ENCODE measurements at places on chromosomes 13 and 19. TPM values are rescaled to one million over a fixed set of nuclear protein-coding genes. Genes with fewer than 3 reads are reported as not detected.

DNA sequence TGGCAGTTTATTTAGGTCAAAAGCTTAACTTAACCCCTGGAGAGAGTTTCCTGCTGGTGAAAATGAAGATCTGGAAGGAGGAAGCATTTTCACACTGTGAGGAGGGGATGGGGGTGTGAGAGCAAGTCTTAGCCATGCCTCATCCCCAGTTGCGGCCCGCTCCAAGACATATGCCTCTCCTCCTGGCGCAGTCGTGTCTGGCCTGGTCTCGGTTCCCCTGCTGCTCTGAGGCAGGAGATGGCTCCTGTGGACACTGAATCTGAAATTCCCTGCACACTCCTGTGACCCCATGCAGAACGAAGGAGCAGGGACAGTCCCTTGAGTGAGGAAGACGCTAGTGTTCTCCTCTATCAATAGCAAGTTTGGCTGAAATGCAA, 360 bp upstream of the ZNF69 start:
- no peak for DNase-seq

DNA sequence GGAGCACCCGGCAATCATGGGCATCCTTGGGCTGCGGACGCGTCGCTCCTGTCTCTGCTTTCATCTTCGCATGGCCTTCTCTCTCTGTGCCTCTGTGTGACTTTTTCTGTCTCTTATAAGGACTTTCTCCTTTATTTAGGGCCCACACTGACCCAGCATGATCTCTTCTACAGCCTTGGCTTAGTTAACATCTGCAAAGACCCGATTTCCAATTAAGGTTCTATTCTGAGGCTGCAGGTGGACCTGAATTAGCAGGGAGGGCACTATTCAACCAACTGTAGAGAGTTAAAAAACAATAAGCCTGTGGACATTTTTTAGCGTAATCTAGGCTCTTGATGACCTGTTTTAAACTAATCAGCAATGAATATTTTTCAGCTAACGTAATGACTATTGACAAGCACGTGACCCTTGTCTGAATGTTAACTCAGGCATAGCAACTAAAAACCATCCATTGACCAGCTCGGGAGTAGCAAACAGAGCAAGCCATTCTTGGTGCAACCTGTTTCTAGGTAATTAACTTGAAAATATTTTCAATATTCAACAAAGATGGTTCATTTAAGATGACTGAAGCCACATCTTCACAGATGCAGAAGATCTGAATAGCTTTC, 15.2 kb downstream of the F10 start:
- DNase-seq = no peak

- no peak for DNase-seq
Measured at GRCh38 chr19:35845215-35846037, 6.9 kb downstream of the NPHS1 start.

Gene SNRPA
- 29.8 TPM for total RNA-seq

DNA sequence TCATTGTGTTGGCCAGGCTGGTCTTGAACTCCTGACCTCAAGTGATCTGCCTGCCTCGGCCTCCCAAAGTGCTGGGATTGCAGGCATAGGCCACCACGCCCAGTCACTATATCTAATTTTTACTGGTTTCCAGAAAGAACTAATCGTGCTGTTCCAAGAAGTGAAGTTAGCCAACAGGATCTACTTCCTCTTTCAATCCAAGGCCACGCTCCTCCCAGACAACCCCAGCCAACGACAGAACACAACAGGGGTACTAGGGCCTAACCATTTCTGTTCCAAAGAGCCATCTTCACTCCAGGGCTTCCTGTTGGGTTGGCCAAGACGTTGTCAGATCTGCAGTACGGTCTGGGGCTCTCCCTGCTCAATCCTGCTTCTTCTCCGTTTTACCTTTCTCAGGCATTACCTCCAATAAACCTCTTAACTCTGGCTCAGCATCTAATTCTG, 7.0 kb upstream of the LSM14A start:
- DNase-seq = no peak

GRCh38 chr13:32017474-32017873, 14.1 kb upstream of the FRY start:
- DNase-seq = no peak

Gene PCDH8
- total RNA-seq = not detected

Gene TMIGD2
- not detected for total RNA-seq

DNA sequence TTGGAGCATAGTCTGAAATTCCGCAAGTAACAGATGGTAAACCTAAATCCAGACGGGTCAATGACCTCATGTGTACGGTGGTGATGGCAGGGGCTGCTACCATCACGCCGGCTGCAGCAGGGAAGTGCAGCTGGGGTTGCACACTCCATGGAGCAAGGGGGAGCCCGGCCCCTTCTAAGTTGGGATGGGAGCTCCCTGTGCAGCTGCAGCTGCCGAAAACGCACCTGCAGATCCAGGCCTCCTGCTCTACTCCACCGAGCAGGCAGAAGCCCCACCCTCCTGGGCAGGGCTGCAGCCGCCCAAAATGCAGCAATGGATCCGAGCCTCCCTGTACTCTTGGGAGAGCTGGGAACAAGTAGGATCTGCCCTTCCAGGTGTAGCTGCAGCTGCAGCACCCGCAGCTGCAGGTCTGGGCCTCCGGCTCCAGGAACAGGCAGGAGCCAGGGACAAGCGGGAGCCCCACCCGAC, 25.5 kb downstream of the KBTBD6 start:
- DNase-seq = no peak

DNA sequence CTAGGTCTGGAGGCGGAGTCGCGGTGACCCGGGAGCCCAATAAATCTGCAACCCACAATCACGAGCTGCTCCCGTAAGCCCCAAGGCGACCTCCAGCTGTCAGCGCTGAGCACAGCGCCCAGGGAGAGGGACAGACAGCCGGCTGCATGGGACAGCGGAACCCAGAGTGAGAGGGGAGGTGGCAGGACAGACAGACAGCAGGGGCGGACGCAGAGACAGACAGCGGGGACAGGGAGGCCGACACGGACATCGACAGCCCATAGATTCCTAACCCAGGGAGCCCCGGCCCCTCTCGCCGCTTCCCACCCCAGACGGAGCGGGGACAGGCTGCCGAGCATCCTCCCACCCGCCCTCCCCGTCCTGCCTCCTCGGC, at the start of gene SLC5A5:
TSS of gene SLC5A5 (plus strand) at position 68 of the 373 bp plus-strand sequence. CDS start 375 bp downstream, outside the sequence.
- DNase-seq = no peak

All from fibroblast of the aortic adventitia (primary cell).